ENCODE measurements at places on chromosomes 4 and X.

GRCh38 chr4:86554646-86555045, 39.5 kb upstream of the PTPN13 start:
- DNase-seq = no peak

DNA sequence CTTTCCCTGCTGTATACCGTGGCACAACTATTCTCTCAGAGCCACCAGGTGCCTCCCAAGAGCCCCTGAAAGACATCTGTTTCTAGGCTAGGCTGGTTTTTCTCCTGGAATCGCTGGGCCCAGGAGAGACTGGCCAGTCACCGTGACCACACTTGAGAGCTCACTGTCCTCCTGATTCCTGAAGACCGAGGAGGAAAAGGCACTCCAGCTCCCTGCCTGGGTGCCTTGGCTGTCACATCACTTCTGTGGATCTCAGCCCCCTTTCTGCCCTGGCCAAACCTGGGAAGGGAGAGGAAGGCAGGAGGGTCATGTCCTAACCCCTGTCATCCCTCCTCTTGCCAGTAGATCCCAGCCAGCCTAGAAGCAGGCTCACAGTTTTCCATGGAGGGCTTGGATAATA, 54.7 kb upstream of the LAS1L start:
- no peak for DNase-seq

DNA sequence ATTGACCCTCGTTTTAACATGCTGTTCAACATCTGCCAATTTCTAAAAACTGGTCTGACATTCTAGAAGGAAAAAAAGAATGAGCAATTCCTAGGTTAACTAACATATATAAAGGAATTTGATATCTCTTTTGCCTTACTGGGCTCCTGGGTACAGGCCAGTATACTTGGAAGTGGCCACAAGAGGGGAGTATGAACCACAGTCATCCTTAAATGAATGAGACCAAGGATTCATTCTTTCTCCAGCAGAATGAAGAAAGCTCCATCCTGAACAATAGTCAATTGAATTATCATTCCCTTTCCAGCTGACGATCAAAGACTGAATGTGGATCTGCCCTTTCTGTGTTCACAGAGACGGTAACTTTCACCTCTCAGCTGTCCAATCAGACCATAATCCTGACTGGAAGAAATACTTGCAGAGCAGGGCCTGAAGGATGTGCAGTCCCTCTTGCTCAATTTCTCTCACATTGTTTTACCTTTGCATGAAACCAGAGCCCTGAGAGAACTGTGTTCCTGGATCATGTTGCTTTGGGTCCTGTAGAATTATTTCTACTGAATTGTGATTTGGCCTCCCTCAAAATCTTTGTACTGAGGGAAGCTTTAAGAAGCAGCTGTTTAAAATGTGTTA, 14.8 kb upstream of the SPARCL1 start:
- no peak for DNase-seq

- DNase-seq = no peak
These were observed 113.8 kb upstream of the FAM9B start for GRCh38 chrX:9147726-9148125.

DNA sequence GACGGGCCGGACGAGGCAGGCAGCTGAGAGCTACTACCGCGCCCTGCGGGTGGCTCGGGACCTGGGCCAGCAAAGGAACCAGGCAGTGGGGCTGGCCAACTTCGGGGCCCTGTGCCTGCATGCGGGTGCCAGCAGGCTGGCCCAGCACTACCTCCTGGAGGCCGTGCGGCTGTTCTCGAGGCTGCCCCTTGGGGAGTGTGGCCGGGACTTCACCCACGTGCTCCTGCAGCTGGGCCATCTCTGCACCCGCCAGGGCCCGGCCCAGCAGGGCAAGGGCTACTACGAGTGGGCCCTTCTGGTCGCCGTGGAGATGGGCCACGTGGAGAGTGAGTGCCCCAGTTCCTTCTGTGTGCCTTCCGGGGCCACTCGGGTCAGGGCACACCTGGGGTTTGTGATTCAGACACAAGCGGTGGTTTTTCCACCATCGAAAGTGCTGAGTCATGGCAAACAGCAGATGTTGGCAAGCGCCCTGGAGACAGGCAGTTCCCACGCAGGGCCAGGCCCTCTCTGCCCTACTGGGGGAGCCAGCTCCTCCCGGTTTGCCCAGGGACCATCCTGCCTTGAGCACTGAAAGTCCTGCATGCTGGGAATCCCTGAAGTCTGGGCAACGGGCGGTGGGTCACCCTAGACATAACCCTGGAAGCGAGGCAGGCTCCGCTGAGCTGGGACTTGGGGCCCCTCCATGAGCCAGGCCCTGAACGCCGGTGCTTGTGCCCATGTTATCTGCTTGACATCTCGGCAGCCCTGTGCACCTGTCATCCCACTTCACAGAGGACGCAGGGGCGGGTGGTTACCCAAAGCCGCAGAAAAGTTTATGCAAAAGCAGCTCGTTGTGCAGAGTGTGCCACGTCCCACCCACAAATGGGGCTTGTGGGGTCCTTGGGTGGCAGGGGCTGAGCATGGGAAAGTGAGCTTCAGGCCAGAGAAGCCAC, 29.5 kb downstream of the SH3TC1 start:
- peak; percentile 31 for DNase-seq

DNA sequence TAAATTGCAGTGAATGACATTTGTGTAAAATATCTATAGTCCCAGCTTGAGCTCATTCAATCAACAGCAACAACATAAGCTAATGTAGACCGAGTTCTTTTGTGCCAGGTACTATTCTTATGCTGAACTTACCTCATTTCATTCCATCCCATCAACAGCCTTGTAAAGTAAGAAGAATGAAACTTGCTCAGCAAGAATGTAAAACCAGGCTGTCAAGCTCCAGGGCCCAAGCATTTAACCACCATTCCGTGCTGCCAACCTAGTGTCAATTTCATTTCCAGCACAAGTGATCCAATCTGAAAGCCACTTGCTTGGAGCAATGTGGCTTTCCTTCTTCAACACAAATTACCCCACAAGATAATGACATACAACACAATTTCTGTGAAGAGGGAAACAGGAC, 36.6 kb downstream of the RASSF6 start:
- DNase-seq = no peak

DNA sequence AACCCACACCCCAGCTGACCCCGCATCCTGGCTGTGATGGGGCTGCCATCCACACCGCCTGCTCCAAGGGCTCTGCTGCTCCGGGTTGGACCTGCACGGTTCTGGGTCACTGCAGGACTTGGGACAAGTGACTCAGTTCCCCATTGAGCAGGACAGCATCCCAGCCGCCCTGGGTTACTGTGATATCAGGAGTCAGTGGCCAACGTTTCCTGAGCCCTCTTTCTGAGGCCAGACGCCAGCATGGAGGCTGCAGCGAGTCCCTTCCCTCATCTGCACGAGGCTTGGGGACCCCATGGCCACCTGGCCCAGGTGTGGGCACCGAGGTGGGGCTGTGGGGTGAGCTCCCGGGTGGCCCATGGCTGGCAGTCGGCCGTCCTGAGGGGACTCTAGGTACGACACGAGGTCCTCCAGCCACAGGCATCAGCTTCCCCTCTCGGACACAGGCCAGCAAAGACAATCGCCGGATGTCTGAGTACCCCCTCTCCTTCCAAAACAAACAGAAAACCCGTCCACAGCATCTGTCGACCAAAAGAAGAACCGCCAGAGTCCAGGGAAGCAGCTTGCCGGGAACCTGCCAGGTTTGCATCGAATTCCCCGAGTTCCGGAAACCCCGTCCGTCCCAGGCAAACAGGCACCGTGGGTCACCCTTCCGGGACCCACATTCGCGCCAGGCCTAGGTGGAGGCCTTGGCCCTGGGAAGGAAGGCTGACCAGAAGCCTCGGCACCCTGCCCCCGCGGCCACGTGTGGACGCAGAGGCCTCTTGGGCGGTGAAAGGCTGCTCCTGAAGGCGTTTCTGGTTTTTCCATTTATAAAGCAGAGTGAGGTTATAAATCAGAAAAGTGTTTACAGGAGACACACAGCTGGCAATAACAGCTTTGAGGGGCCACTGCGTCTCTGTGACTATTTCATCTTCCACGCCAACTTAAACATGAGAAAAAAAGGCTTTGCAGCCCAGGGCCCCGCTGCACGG, 136.0 kb downstream of the FAM53A start:
- DNase-seq = no peak

GRCh38 chrX:37679888-37680287, 5.7 kb upstream of the XK start:
- no peak for DNase-seq

DNA sequence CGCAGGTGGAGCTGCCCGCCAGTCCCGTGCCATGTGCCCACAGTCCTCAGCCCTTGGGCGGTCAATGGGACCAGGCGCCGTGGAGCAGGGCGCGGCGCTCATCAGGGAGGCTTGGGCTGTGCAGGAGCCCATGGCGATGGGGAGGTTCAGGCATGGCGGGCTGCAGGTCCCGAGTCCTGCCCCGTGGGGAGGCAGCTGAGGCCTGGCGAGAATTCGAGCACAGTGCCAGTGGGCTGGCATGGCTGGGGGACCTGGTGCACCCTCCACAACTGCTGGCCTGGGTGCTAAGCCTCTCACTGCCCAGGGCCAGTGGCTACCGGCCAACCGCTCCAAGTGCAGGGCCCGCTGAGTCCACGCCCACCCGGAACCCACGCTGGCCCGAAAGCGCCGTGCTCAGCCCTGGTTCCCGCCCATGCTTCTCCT, 646.5 kb downstream of the GABRG1 start:
- DNase-seq = no peak

DNA sequence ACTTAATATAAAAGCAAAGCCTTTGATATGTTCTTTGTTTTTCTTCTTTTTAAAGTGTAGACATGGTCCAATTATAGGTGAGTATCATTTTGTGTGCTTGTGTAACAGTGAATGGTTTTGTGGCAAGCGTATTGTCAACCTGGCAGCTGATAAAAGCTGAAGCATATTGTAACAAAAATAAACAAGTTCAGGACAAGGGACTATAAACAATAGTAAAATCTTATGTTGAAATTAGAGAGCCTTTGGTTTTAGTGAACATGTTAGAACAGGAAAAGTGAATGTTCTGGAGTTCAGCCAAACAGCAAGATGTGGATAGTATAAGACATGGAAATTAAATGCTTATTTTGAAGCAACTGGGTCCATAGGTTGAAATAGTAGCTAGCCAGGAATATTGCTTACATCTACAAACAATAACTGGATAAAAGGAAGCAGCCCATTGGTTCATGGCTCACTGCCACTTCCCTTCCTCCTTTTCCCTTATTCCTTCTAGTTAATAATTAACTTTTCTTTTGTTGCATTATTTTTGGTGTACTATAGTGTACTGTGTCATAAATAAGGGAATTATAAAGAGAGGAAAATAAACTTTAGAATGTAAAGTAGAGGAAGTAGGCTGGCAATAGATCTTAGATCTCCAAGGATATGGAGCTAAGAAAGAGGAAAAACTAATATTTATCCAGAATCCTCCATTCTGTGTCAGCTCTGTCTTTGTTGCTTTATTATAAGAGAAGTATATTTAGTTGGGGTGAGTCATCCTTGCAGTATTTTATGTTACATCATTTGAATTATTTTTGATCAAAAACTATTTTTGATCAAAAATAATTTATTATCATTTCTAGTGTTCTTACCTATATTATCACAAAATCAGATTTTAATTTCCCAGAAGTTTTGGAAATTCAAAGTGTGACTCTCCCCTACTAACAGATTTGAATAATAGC, 65.6 kb downstream of the MRPL1 start:
- DNase-seq = no peak

DNA sequence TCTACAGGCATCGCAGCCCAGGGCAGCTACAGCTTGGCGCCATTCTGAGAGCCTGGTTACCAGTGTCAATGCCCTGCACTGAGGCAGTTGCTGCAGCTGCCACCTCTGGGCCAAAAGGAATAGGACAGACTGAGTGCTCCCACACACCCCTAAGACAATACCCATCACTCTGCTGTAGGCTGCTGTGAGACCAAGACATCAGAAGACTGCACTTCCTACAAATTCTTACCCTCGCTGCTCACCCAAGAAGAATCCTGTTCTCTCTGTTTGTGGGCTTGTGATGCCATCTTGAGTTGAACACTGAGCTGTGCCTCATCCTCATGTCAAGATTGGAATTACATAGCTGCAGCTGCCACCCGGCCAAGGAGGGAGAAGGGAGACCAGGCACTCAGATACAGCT, 1847.0 kb upstream of the PCDH10 start:
- no peak for DNase-seq

GRCh38 chr4:138576684-138577083, 334.5 kb upstream of the SLC7A11 start:
- no peak for DNase-seq

DNA sequence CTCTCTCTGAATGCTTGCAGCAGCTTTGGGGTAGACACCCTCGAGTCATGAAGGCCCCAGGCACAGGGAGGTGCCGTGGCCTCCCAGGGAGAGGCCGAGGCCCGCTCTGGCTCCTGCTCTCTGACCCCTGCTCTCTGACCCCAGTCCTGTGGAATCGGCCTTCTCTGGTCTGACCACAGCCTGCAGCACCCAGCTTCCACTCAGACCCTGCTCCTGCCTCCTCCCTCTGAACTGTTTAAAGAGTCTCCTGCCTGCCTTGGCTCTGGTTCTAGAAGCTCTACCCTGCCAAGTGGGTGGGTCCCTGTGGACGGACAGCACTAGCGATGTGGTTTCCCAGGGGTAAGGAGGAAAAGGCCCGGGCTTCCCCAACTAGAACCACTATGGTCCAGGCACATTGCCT, 78.2 kb upstream of the TMEM150C start:
- no peak for DNase-seq

GRCh38 chrX:1389181-1389992, 2.5 kb downstream of the SLC25A6 start:
- no peak for DNase-seq

DNA sequence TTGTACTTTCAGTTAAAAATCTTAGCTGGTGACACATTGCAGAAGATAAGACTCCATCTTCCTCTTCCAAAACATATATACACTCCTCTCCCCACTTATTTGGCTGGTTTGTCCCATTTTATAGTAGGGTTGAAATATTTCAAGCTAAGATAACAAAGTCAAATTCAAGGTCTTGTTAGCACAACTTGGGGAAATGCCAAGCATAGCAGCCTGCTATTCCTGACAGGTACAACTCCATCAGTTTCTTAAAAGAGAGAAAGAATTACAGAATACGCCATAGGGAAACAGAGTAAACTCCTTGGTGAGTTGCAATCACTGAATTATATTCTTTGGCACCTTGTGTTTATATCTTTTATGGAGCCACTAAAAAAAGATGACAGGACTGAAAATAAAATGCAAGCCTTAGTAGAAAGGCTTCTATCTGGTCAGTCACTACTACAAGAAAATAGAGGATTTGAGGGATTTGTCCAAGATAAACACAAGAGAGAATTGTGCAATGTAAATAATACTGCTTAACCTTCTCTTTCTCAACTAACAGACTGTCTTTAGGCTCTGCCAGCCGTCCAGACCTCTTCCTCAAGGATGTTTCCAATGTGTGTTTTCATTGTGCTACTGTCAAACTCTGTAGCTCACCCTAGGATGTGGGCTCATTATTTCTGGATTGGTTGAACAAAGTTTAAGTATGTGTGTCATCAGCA, 170.3 kb downstream of the VEGFC start:
- DNase-seq = no peak

Data from activated CD8-positive, alpha-beta memory T cell treated with anti-CD3 and anti-CD28 coated beads for 1 hour (primary cell).